Umbilical cord (tissue), 2 donors: ENCODE measurements at places on chromosomes 1 and 21.

DNA sequence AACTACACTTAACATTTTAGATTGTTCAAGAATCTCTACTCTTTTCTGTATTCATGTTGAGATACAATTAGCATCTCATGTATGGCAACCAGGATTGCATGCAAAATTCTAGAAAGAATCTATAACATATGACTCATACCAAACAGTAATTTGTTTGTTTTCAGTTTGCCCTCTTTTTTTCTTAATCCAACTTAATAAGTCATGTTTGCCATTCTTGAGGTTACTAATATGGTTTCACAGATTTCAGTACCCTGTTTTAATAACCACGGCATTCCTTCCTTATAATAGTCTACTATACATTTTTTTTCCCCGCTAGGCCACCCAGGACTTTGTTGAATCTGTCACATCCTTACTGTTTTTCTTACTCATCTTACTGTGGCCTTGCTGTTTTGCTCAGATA is 140.8 kb downstream of the FMN2 start:
- DNase-seq, result no peak

DNA sequence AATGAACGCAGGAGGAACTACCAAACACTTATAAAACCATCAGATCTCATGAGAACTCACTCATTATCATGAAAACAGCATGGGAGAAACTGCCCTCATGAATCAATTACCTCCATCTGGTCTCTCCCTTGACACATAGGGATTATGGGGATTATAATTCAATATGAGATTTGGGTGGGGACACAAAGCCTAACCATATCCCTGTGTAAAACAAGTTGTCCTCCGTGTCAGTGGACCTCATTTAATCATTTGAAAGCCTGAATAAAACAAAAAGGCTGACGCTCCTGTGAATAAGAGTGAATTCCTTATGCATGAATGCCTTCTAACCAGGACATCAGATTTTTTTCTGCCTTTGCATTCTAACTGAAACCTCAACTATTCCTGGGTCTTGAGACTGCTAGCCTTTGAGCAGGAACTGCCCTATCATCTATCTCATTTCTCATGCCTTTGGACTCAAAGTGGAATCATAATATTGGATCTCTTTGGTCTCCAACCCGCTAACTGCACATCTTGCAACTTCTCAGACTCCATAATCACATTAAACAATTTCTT is 648.8 kb downstream of the ADGRL2 start:
- DNase-seq, result no peak

GRCh38 chr21:45724345-45724961 is 80.9 kb downstream of the PCBP3 start:
- DNase-seq, result no peak

- DNase-seq, result peak; percentile 65
Measured at GRCh38 chr1:1132956-1133750, 17.3 kb upstream of the C1orf159 start.

- no peak for DNase-seq
Measured at GRCh38 chr1:78760858-78761257, 111.2 kb downstream of the IFI44 start.
